ENCODE measurements at places on chromosomes 1 and 21. TPM values are rescaled to one million over a fixed set of nuclear protein-coding genes. Genes with fewer than 3 reads are reported as not detected.

GRCh38 chr1:18719786-18720451 is 89.3 kb downstream of the PAX7 start:
- no peak for DNase-seq

DNA sequence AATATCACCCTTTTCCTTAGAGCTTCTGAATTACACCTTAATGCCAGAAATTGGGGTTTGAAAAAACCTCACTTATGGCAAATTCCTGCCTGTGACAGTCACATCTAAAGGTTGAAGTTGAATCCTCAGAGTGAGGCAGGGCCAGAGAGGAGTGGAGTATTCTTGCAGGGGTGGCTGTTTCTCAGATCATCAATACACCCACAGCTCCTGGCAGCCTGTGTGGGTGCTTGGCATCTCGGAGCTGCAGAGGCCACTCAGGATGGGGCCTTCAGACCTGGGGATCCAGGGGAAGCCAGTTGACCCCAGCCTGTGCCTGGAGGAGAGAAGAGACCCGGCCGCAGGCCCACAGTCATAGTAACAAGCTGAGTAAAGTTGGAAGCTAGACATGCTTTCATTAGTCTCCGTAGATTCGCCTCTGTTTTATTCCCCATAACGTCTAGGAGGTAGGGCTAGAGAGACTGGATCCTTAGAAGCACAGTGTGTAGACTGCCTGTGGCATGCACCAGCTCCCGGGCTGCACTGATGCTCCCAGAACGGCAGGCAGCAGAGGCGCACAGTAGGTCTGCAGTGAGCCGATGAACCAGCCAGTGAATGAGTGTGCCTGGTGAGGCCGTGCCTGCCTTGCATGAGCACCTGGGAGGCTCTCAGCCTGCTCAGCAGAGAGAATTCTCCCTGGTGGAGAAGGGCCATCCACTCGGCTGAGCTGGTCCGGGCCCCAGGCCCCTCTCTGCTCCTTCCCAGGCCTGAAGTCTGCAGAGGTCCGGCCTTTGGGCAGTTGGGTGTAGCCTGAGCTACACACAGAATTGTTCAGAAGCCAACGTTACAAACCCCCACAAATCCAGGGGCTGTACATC is 42.9 kb downstream of the TFF3 start:
- no peak for DNase-seq

GRCh38 chr21:45912611-45913417 is 68.8 kb upstream of the COL6A1 start:
- DNase-seq: no peak

DNA sequence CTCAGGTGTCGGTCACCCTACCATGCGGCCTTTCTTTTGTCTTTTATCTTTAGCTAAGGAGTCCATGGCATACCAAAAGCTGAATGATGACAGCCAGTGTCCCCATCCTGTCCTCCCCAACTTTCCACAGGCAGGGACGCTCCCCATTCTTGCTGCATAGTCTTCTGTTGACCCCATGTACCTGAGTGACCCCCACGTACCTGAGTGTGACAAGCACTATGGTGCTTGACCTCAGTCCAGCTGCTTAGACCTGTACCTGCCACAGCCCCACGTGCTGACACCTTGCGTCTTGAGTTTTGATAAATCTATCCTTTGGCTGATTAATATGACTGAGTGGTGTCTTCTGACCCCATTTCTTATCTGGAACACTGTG is 26.9 kb downstream of the SKI start:
- no peak for DNase-seq

DNA sequence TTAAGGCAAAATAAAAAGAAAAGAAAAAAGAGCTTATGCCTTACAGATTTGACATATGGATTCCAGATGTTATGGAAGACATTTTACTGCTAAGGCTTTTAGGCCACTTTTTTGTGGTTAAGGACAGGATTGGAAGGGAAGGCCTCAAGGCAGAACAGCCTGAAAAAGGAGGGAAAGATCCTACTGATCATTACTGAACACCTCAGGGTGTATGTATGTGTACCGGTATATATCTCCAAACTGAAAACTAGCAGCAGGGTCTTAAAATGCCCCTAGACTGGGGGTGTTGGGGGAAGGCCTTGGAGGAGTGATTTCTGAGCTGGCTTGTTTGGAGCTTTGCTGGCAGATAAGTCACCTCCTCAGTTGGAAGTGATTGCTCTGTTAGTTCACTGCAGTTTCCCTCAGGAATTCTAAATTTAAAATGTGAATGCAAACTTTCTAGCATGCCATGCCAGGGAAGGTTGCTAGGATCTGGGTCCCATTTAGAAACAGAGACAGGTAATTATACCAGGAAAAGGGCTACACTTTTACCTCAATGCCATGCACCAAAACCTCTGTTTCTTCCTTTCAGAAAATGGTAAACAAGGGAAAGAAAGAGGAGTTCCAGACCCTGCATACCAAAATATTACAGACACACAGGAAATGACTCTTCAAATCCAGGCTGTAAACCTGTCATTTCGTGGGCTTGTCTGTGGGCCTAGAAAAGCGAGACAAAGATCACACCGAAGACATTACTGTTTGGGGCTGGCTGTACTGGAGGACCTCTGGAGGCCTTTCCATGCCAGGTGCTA is 15.0 kb downstream of the C1orf52 start:
- no peak for DNase-seq

- peak; percentile 61 for DNase-seq
Measured at GRCh38 chr1:27098431-27099134, 56.3 kb downstream of the SLC9A1 start.

DNA sequence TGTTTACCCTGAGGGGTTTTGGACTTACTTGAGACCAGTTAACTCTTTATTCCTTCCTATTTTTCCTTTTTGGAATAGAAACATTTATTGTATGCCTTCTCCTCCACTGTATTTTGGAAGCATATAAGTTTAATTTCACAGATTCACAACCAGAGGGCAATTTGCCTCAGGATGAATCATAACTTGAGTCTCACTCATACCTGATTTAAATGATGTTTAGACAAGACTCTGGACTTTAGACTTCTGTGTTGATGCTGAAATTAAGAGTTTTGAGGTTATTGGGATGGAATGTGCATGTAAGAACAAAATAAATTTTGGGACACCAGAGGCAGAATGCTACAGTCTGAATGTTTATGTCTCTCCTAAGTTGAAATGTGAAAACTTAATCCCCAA is 7.1 kb upstream of the ADAM30 start:
- no peak for DNase-seq

DNA sequence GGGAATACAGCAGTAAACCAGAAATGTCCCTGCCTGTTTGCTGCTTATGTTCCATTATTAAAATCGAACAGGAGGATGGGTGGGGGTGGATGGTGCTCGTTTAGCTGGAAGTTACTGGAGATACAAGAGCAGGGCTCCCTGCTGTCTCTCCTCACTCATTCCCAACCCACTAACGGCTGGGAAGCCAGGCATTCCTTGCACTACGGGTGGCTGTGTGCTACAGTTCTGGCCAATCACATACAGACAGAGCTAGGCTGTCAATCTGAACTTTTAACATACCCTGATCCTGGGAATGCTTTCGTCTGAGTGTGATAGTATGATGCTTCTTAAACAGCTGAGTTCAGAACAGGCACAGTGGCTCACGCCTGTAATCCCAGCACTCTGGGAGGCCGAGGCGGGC is 7.0 kb downstream of the SIPA1L2 start:
- no peak for DNase-seq

DNA sequence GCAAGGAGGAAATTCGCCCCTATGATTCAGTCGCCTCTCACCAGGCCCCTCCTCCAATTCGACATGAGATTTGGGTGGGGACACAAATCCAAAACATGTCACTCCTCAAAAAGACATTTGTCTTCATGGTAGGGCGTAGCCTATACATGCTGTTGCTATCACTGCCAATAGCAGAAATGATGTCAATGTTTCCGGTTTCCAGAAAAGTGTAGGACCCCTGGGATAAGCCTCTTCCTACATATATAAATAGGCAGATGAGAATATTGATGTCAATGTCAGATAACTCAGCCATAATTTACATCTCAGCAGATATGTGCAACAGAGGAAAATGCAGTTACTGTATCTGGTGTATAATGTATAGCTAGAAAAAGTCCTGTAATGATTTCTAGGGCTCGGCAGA is 16.7 kb downstream of the LRRC3 start:
- DNase-seq: no peak

GRCh38 chr1:202227053-202227672 is 33.6 kb downstream of the LGR6 start:
- no peak for DNase-seq

GRCh38 chr1:179550746-179551682 is 24.7 kb downstream of the NPHS2 start:
- DNase-seq: peak; percentile 89

GRCh38 chr1:12031039-12031980 is 12.0 kb downstream of the MIIP start:
- DNase-seq: peak; percentile 52

DNA sequence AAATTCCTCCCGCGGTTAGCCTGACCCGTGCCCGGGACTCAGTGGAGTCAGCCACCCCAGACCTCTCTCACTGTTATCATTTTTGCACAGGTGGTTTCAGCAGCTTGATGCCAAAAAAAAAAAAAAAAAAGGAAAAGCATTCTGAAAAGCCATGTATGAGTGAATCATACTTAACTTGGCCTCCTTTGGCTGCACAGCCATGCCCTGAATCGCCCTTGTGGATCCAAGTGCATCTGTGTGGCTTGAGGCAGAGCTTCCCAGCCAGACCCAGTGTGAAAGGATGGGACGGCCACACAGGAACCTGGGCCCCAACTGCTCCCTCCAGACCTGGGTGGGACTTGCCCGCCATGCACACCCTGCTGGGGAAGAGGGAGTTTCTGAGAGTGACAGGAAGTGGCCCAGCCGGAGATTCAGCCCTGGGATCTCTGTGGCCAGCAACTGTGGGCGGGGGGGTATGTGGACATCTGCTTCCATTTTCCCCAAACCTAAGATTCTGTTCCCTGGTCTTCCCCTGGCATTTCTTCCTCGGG is 8.6 kb downstream of the YBEY start:
- no peak for DNase-seq

DNA sequence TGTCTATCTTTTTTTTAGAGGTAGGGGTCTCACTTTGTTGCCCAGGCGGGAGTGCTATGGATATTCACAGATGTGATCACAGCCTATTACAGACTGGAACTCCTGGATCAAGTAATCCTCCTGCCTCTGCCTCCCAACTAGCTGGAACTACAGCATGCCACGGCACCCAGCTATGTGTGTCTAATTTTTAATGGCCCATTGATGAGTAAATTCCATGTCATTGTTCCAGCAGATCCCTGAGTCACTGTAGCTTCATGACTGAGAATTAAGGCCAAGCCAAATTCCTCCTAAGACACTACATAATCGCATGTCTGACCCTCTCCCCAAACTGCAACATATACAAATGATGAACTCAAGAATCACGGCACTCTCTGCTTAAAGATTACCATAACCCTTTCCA is 84.2 kb upstream of the RGS2 start:
- peak; percentile 5 for DNase-seq

ATAD3C gene
- 0.05 TPM for total RNA-seq

PROK1 gene
- not detected for total RNA-seq

PDC gene
- not detected for total RNA-seq

OR2M3 gene
- not detected for total RNA-seq

S100A7 gene
- not detected for total RNA-seq

OLIG1 gene
- total RNA-seq: 0.96 TPM

CXADR gene
- total RNA-seq: 25.9 TPM

C1orf185 gene
- not detected for total RNA-seq

EXTL2 gene
- total RNA-seq: 14.4 TPM

Data from SK-MEL-5 (cell line).